ENCODE measurements at places on chromosomes 7 and 10.

GRCh38 chr7:1059200-1060091 lies 15.1 kb downstream of the GPR146 start:
- peak; percentile 98 for DNase-seq

GRCh38 chr7:146698995-146699610 lies 582.5 kb downstream of the CNTNAP2 start:
- no peak for DNase-seq

GRCh38 chr10:63697956-63698786 lies 177.0 kb downstream of the REEP3 start:
- DNase-seq, result no peak

- DNase-seq, result no peak
Observed at GRCh38 chr7:122674502-122674901, 24.4 kb downstream of the RNF133 start.

GRCh38 chr10:72186258-72186981 lies 29.4 kb upstream of the ANAPC16 start:
- no peak for DNase-seq

GRCh38 chr7:117385363-117386109 lies 41.8 kb downstream of the ASZ1 start:
- no peak for DNase-seq

DNA sequence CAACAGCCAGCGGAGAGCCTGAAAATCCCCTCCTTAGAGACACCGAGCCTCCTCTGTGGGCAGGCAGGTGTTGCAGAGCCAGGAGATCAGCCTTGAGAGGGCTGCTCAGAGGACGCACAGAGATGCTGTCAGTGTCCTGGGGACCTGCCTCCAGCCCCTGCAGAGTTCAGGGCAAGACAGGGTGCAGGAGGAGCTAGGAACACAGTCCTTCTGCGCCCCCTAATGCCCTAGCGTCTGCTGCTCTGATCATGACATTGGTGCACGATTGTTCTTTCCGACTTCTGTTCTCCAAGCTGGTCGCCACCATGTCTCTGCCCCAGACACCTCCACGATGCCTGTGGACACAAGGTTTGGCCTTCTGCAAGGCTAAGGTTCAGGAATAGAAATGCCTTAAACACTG lies 613.7 kb upstream of the MKI67 start:
- DNase-seq, result peak; percentile 80

Data from endodermal cell (in vitro differentiated cells).